MM.1S (cell line): ENCODE measurements at places on chromosomes 5 and 9.

GRCh38 chr5:57117596-57117995 is 56.3 kb upstream of the GPBP1 start:
- peak; percentile 35 for DNase-seq

DNA sequence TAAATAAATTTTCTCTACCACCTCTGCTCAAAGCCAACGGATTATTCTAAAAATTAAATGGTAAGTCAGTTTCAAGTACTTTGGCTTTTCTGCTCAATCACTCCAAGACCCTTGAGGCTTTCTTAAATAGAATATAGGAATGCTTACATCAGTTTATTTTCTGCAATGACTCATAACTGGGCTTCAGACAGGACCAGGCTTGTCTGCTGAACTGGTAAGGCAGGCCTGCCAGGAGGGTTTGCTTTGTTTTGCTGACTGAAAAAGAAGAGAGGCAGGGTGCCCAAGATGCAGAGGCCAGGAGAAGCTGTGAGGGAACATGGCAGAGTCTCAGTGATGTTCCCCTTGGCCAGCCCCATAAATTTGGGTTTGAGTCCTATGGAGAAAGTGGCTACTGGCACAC is 60.3 kb upstream of the EPB41L4A start:
- no peak for DNase-seq

DNA sequence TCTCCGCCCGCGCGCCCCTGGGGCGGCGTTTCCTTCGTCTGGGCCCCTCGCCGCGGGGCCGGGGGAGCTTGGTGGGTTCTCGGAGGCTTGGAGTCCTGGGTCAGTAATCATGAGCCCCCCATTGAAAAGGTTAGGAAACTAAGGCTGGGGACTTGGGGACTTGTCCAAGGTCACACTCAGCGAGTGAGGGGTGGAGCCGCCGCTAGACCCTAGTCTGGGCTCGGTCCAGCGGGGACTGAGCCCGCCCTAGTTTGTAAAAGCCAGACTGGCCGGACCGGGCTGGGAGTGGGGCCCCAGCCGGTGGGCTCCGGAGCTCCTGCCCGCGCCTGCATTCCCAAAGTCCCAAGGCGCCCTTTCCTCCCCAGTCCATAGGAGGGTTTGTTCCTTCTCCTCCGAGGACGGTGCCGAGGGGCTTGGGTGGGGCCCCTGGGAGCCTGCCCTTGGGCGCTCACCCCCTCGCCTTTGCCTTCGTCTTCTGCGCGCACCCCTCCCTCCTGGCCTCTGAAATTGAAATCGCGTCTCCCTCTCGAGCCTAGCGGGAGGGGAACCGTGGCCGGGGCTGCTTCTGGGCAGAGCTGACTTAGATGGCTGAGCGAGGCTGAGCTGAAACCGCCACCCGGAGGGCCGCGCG is 995 bp downstream of the OLFM1 start:
- DNase-seq, result no peak

DNA sequence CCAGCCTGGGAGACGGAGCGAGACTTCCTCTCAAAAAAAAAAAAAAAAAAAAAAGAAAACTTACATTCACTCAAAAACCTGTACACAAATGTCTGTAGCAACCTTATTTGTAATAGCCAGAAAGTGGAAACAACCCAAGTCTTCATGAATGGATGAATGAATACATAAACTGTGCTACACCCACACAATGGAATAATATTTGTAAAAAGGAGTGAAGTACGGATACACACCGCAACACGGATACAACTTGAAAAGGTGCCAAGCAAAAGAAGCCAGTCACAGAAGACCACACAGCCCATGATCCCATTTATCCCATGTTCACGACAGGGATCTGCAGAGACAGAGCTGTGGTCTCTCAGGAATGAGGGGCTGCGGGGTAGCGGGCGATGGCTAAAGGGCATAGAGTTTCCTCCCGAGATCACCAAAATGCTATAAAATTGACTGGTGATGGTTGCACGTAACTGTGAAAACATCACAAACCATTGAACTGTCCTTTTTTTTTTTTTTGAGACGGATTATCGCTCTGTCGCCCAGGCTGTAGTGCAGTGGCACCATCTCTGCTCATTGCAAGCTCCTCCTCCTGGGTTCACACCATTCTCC is 76.2 kb upstream of the COL5A1 start:
- no peak for DNase-seq

DNA sequence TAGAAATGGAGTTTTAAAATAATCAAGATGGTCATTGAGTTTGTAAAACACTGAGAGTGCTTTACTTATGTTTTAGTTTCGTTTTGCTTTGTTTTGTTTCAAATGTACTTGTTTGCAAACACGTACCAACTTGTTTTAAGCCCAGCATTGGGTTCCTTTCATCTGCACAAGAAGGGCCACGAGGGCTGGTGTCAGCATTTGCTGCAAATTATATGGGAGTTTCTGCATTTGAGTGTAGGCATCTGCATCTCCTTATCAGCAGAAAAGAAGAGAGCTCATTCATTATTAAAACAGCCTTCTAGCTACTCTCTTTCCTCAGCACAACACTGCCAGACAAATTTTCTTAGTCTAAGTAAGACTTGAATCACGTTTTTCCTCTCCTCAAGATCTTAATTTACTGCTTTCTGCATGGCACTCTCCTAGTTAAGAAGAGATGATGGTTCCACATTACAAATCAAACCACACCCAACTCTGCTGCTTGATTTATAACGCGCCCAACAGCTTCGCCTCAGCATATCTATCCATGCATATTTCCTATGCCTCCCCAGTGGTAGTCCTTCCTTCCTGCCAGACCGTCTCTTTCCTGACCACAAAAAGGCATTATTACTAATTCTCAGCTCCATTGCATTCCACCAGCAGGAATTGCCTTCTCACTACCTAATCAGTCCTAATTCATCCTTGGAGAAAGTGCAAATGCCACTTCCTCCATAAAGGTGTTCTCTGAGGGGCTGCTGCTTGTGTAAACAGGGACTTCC is 95.2 kb upstream of the CAST start:
- DNase-seq, result peak; percentile 66

GRCh38 chr9:91033797-91034196 is 232.2 kb downstream of the SYK start:
- peak; percentile 91 for DNase-seq

DNA sequence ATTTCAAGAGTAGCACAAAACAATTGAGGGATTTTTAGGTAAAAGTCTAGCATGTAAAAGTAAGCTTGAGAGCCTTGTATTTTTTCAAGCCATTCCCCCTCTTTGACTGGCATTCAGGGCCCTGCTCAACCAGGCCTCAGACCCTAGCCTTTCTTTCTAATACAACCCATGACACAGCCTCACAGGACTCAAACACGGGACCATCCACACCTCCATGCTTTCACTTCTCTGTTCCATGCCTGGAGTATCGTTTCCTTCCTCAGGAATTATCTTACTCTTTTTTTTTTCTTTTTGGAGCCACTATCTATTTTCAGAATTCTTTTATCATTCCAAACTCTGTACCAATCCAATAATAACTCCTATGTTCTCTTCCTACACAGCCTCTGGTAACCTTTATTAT is 560.2 kb upstream of the CLINT1 start:
- DNase-seq, result no peak

DNA sequence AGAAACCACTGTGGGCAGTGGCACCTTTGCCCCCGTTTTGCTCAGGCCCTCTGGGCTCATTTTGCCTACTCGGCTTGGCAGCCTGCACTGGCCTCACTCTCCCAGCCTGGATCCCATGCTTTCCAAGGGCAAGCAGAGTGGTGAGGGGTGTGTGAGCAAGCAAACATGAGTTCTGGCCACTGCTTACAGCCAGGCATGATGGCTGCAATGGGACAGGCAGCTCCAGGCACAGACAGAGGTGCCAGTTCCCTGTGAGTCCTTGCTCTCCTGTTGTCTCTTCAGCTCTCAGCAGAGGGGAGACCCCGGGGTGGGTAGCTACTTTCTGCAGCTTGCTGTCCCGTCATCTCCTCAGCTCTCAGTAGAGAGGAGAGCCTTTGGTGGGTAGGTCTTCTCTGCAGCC is 35.2 kb upstream of the TYRP1 start:
- DNase-seq, result no peak

DNA sequence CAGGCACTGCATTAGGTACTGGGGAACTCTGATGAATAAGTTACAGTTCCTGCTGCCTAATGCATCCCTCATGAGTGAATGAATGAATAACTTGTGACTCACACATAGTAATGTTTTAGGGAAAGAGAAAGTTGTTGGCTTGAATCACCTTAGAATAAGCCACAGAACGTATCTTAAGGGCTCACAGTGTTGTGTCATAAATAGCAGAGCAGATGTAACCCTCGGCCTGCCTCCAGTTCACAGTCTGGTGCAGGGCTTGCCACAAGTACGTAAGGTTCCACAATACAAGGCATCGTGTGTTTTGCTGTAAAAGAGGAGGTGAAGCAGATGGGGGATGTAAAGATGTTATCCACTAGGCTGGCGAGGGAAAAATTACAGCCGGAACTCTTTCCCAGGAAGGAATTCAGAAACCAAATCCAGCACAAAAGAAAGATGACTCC is 218.7 kb downstream of the TRPM3 start:
- no peak for DNase-seq

- DNase-seq, result no peak
These were observed 110.5 kb downstream of the MEGF10 start for GRCh38 chr5:127400946-127401670.

DNA sequence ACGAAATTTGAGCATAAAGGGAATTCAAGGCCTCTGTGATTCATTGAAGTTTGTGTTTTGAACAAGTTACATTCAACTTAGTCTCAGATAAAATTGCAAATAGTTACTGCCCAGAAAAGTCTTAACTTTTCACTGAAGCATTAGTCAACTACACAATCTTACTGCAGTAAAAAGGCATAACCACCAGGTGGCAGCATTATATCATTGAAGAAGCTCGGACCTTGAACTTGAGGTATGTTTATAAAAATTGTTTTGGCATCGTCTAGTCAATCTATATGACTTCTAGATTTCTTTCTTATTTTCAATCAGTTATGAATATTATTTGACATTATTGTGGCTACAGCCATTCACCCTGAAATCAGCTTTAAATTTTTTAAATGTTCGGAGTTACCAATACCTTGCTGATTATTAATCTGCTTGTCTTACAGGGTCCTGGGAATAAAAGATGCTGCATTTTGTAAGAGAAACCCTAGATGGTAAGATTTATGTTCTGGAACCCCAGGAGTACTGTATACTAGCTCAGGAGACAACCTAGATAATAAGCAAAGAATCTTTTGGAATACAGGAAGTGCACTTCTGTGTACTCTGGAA is 83.9 kb upstream of the GRAMD2B start:
- peak; percentile 81 for DNase-seq

- peak; percentile 44 for DNase-seq
These were observed 36.0 kb downstream of the ANKRD33B start for GRCh38 chr5:10599862-10600284.

GRCh38 chr5:9644630-9645029 is 14.5 kb upstream of the TAS2R1 start:
- DNase-seq, result no peak

DNA sequence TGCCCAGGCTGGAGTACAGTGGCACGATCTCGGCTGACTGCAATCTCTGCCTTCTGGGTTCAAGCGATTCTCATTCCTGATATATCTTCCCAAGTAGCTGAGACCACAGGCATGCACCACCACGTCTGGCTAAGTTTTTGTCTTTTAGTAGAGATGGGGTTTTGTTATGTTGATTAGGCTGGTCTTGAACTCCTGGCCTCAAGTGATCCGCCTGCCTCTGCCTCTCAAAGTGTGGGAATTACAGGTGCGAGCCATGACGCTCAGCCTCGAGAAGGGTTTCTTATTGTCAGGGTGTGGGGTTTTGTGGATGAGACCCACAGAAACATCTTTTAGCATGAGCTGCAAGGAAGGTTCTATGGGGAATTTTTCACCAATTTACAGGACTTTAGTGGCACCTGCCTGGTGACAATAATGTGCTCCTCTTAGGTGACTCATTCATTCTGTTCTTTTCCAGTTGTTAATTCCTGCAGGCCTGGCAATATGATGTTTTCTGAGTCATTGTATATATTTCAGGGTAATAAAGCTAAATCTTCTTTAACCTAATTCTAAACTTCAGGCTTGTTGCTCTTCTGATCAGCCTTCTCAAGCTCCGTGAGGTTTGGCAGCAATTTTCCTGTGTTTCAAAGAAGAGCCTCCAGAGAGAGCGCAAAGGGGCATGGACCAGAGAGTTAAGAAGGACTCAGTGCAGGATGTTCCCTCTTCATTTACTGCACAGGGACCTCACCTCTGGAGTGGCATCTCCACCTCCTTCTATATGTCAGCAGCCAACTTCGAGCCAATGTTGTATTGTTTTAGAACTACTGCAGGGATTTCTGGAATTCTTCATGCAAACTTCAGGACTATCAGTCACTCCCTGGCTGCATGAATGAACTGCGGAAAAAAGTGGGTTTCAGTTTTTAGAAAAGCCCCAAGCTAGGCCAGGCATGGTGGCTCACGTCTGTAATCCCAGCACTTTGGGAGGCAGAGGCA is 77.8 kb upstream of the ZNF618 start:
- no peak for DNase-seq

DNA sequence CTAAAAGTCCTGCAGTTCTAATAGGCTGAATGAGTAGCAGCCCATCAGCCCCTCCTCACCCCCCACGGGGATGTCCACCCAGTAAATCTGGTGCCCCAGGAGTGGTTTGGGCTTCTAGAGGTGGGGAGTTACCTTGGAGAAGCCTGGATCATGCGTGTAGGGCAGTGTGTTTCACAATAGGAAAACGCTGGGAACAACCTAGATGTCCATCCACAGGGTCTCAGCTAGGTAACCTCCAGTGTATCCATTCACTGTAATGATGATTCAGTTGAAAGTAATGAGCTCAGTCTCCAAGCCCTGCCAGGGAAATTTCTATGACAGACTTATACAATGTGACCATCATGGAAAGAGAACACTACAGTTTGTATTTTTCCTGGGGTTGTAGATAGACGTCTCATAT is 51.8 kb downstream of the NDST1 start:
- no peak for DNase-seq

GRCh38 chr5:132074772-132075718 is 1.5 kb downstream of the CSF2 start:
- peak; percentile 24 for DNase-seq

GRCh38 chr5:117863586-117864296 is 1124.6 kb downstream of the DTWD2 start:
- no peak for DNase-seq

GRCh38 chr5:99317136-99317535 is 388.3 kb upstream of the CHD1 start:
- DNase-seq, result no peak

DNA sequence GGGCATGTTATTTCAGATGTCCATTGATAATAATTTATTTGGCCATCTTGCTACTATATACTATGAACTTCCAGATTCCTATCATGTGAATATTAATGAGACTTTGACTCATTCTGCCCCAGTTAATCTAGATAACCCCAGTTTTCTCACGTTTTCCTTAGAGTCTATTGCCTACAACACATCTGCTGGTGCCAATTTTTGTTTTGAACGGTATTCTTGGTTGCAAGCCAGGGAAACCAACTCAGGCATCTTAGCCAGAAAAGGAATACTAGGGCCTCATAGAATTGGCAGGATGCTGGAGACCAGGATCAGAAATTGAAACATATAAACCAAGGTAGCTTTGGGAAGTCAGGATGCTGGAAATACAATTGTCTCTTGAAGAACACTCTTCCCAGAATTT is 28.0 kb upstream of the NPR3 start:
- DNase-seq, result no peak

GRCh38 chr5:134101686-134102439 is 12.6 kb upstream of the TCF7 start:
- peak; percentile 62 for DNase-seq
